ENCODE measurements at places on chromosomes 2 and 18.

- no peak for DNase-seq
Measured at GRCh38 chr2:239935789-239936758, 89.1 kb downstream of the NDUFA10 start.

DNA sequence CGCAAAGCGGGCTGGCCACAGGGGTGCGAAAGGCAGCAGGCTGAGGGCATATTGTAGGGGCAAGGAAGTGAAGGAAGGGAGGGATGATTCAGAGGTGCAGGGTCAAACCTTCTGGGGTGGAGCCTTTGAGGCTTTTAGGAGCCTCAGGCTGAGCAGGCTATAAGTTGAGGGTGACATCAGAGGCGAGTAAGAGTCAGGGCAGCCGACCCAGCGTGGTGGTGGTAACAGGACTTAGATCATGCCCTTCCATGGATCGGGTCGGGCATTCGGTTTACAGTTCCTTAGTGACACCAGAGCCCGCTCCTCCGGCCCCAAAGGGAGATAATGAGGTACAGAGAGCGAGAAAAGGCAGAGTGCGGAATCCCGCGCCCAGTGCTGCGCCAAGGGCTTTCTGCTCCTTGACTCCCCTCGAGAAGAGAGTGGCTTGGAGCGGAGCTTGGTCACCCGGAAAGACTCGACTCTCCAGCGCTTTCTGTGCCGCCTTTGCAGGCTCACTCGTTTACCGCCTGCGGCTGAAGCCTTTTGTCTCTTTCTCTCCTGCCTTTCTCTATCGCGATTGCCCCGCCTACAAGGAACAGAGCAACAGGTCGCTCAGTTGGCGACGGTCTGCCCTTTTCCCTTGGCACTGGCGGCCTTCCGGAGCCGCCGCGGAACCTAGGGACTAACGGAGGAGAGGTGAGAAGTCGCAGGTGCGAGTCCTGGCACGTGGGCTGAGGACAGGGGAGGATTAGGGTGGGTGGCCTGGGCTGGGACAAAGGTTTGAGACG, 720 bp downstream of the LBX2 start:
- peak; percentile 48 for DNase-seq

DNA sequence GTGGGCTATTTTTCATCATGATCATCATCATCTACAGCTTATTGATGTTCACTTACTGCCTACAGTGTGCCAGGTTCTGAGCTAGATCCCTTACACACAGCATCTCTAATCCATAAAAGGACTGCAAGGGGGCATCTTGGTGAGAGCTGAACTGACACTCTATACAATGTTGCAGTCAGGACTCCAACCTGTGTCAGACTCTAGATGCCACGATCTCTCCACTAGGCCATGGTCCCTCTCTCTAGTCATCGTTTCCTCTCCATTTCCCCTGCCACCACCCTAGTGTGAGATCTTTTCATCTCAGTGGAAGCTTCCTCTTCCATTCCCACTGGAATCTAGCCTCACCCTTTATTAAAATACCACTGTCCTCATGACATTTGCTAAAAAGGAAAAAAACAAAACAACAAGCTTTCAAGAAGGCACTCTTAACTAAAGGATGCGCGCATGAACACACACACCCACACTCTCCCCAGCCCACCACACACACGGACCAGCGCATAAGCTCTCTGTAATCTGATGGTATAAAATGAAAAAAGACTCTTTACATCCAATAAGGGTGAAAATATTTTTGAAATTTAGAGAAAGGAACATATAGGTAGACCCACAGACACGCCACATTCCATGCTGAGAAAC, 93.4 kb upstream of the THOC1 start:
- no peak for DNase-seq

- no peak for DNase-seq
Measured at GRCh38 chr2:60671966-60672365, 84.1 kb upstream of the PAPOLG start.

DNA sequence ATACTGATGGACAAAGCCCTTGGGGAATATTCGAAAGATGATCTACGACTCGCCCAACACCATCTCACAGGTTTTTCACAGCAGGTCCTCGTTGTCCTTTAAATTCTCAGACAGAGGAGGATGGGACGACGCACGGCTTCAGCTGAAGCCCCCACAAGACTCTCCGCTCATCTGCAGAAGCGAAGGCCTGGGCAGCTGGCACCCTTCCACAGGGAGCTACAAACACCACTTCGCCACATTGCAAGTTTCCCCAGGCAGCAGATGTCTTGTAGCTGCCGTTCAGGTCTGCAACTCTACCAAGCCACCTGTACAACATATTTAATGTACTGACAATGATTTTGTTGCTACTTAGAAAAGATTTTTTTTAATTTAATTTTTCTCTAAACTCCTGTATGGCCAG, 642.9 kb downstream of the ZEB2 start:
- no peak for DNase-seq

DNA sequence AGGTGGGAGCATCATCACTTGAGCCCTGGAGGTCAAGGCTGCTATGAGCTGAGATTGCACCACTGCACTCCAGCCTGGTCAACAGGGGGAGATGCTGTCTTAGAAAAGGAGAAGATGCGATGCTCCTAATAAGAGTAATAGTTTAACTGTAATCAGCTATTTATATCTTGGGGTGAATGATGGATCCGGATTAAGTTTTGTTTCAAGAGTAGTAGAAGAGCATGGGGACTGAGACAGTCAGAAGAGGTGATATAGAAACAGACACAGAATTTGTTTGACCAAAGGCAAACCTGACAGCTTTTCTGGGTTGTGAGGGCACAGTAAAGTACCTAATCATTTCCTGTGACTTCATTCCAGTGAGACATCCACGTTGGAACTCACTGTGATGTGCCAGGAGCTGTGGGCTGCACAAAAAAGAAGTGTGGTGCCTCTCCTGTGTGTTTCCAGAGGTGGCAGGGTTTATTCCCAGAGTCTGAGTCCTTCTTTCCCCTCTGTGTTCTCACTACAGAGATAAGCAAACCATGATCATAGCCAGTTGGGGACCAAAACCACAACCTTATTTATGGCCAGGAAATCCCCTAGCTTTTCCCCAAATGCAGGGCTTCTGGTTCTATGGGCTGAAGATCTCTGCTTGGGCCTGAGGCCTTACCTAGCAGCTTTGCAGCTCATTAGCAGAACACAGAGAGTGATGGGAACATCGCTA, 113.7 kb downstream of the XRCC5 start:
- peak; percentile 54 for DNase-seq

DNA sequence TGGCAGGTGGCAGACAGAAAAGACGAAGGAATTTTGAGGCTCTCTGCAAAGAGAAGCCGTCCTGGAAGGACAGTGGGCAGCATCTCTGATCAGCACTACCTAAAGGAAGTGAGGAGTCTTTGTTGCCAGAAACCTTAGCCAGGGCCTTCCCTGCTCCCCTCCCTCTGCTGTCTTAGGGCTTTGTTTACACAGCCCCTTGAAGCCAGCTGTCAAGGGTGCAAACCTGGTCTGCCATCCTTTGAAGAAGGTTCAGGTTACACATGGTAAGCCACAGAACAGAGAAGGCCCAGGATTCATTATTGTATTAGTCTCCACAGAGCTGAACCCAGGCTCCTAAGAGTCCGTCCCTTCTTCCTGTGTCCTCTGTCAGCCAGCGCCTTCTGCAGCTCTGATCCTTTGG, 356.7 kb downstream of the TGIF1 start:
- DNase-seq: no peak

- no peak for DNase-seq
Measured at GRCh38 chr2:226578879-226579278, 220.7 kb downstream of the IRS1 start.

- DNase-seq: no peak
Measured at GRCh38 chr2:128300151-128301020, 18.3 kb downstream of the HS6ST1 start.

GRCh38 chr18:37261246-37261840, 304.3 kb downstream of the CELF4 start:
- no peak for DNase-seq

DNA sequence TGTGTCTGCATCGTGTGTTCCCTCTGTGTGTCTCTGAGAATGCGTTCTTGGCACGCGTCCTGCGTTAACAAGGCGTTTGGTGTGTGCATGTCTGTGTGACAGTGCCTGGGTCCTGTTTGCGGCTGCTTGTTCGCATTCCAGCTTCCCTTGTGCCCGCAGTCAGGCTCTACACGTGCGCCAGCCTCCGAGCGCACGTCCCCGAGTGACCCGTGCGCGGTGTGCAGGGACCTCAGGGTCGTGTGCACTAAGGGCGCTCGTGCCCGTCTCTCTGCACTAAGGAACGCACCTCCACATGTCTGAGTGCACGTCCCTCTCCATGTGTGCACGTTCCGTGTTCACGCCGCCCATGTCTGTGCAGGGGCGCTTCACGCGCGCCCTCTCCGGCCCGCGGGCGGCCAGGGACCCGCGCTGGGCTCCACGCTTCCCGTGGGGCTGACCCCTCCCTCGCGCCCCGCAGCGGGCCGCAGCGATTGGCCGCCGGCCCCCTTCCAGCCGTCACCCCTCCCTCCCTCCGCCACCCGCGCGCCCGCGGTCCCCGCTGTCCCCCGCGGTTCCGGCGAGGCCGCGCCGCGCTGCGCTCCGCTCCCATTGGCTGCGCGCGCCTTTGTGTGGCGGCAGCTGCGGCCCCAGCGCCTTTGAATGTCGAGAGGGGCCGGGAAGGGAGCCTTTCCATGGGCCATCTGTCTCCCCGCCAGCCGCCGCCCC, 229.4 kb downstream of the HAUS1 start:
- peak; percentile 63 for DNase-seq

- DNase-seq: no peak
Measured at GRCh38 chr18:55908901-55909366, 320.9 kb upstream of the TCF4 start.

GRCh38 chr2:219634951-219635751, 7.7 kb downstream of the SLC4A3 start:
- no peak for DNase-seq

GRCh38 chr2:240435457-240435947, at the start of gene GPC1:
TSS of gene GPC1 (plus strand) at chr2:240435663. CDS start at chr2:240435919, 256 bp downstream.
- peak; percentile 45 for DNase-seq

DNA sequence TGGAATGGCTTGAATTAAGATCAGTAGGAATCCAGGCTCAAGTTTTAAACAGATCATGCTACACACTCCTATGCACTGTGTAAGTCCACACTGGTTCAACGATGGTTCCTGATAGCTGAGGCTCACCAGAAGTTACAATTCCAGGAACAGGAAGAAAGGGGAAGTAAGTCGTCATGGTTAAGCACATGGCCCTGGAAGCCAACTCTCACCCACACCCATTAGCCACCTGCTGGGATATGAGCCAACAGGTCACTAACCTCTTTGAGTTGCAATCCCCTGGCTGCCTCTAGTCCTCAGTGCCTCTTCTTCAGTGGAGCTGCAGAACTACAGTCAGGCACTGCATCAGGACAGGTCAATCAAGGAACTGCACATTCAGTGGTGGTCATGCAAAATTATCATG, 133.5 kb downstream of the TMEM182 start:
- peak; percentile 67 for DNase-seq

DNA sequence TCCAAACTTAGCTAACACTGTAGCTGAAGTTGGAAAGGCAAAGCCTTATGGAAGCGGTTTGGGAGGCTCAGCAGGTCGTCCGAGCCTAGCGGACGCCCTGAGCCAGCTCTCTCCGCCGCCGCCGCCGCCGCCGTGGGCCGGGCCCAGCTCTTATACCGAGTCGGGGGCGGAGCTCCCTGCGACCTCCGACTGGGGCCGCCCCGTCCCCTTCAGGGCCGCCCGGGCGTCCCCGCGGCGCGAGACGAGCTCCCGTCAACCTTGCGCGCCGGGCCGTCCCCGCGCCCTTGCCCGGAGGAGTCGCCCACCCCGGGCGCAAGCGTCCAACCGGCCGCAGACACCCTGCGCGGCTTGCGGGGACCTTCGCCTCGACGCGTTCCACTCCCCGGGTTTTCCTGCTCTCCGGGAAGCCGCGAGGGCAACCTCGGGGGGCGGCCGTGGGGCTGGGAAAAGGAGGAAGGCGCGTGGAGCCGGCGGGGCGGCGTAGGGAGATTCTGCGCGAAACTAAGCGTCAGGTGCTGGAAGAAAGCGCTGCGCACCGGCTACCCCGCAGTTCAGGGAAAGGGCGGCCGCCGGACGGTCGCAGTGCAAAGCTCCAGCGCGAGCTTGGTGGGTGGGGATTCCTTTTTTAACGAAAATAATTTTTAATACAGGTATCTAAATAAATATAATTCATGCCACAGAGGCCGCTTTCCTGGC, at the start of gene SLC40A1:
Gene SLC40A1 (minus strand): TSS at position 129 of the 696 bp plus-strand sequence. CDS start 326 bp downstream, outside the sequence.
- DNase-seq: peak; percentile 92

- no peak for DNase-seq
Measured at GRCh38 chr18:46856973-46857372, 60.3 kb downstream of the PIAS2 start.

DNA sequence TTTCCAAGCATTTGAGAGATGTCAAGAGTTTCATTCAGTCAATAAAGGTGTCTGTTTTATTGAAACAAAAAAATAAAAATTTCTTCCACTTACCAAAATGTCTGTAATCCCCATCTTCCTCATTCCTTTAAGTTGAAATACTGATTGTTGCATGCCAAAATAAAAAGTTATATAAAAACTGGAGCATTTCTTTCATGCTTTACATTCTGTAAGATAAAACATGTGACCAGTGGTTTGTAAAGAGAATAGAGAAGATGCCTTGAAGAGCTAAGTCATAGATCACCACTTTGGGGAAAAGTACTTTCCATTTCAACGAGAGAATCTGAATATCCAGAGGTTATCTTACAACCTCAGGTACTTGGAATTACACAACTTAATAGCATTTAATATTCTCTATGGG, 35.9 kb upstream of the MYO1B start:
- no peak for DNase-seq

GRCh38 chr2:55049043-55049820, 1.0 kb downstream of the RTN4 start:
- peak; percentile 76 for DNase-seq

DNA sequence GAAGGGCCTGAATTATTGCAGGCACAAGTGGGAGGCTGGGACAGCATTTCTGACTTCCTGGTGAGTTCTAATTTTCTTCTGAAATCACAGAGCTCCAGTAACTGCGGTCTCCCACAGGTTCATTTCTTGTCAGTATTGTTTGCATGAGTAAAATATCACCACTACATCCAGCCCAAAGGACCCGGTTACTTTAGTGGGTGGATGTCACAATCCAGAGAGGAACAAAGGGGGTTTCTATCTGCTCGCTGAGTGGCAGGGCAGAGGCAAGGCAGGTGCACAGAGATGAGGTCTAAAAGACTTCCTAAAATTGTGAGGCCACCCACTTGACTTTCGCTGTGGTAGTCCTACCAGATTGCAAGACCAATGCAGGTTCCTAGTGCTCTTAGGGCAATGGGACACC, 800.4 kb upstream of the ID2 start:
- DNase-seq: peak; percentile 36

- no peak for DNase-seq
Measured at GRCh38 chr2:191462370-191462769, 215.6 kb upstream of the NABP1 start.

- DNase-seq: no peak
Measured at GRCh38 chr18:77069931-77070330, 62.7 kb downstream of the MBP start.

GRCh38 chr18:427005-427404, 73.5 kb downstream of the COLEC12 start:
- DNase-seq: no peak

- DNase-seq: no peak
Measured at GRCh38 chr2:23695214-23695889, 231.6 kb downstream of the ATAD2B start.

DNA sequence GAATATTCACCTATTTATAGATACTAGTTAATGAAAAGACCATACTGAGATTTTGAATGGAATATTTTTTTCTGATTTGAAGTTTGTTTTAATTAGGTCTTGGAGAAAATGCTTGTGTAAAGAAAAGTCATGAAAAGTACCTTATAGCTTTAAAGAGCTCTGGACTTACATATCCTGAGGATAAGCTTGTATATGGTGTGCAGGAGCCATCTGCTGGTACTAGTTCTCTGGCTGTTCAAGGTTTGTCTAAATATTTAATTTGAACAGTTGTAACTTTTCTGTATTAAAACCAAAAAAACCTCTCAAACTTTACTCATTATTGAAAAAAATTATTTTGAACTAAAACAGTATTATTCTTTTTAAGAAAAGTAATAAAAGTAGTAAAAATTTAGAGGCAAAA, 50.1 kb downstream of the UBR3 start:
- peak; percentile 48 for DNase-seq

Data from common myeloid progenitor, CD34-positive (primary cell).